Stimulated activated CD8-positive, alpha-beta memory T cell treated with anti-CD3 and anti-CD28 coated beads, Interleukin-4, amount 100 ng/mL, for 24 hours (primary cell): ENCODE measurements at places on chromosomes 4 and X.
A peak's percentile ranks its signal among the peaks of the same experiment; 100 is the strongest.

DNA sequence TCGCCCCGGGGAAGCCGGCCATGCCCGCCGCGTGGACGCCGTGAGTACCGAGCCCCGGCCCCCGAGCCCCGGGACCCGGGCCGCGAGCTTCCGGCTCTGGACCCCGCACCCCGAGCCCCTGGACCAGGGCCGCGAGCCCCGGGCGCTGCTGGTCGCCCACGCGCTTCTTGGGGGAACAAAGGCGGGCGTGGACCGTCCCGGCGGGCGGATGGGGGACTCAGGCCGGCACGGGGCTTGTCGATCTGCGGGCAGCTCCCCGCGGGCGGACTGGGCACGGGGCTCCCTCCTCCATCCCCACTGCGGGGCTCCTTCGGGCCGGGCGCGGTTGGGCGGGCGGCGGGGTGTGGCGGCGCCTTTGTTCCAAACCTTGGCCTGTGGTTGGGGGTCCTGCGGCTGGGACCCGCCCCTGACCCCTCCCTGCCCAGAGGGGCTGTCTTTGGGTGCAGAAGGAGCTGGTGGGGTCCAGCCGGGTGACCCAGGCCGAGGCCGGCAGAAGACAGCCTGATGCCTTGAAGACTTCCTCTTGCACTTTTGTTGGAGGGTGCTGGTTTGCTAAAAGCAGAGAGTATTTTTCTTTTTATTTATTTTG, 25.2 kb upstream of the ADD1 start:
- DNase-seq, result no peak

GRCh38 chr4:6914448-6914847, 4.8 kb downstream of the TBC1D14 start:
- DNase-seq, result no peak

DNA sequence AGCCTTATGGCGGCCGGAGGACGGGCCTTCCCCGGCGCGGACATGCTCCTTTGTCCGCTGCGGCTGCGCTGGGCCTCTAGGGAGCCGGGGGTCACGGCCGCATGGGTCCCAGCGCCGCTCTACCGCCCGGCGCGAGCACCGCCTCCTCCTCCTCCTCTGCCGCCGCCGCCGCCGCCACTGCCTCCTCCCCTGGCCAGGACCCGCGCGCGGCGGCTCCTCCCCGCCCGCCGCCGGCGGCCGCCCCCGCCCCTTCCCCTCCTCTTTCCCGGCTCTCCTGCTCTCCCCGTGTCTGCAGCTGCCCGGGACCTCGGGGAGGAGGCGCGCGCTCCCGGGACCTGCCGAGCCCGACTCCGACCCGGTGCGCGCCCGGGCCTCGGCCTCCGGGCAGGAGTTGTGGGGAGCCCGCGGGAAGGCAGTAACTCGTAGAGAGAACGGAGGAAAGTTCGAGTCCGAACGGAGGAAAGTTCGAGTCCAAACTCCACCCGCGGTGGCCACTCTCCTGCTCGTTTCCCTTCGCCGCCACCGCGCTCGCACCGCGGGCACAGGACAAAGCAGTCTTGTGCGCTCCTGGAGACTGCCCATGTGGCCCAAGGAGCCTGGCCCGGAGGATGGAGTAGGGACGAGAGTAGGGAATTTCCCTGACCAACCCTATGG, at the start of gene ADGRA3:
Gene ADGRA3, minus strand, starts transcription at position 179 of the 654 bp plus-strand sequence. CDS start 282 bp downstream, outside the sequence.
- peak; percentile 21 for DNase-seq

DNA sequence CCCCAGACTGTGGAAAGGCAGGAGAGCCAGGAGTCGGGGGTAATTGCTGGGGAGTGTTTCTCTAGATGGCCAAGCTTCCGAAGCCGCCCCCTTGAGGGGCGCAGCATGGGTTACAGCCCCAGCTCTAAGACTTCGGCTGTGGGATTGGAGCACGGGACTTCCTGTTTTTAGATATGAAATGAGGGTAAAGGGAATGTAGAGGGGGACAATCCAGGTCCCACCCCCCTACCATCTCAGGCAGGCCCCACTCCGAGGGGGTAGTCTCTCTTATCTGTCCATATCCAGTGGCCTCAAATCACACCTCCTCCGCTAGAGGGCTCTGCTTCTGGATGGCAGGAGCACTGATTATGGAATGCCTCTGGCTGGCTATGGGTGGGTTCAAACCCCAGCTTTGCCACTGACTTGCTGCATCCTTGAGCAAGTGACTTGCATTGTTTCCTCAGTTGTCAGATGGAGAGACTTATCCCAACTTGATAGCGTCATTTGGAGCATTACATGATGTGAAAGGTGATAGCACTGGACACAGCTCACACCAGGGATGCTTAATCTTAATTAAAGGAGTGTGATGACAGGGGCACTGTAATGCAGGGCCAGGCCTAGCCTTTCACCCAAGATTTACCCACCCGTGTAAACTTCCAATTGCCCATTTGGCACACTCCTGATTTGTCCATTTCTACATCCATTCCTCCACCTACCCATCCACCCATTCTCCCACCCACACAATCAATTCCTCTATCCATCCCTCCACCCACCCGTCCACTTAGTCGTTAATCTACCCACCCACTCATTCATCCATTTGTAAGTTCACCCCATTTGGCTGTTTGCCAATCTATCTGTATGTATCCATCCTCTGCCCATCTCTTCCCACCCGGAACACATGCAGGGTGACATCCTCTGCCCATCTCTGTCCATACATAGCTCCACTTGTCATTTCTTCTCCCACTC, 848 bp upstream of the KCND1 start:
- no peak for DNase-seq
